ENCODE measurements at places on chromosomes 5 and 9. TPM values are rescaled to one million over a fixed set of nuclear protein-coding genes. Genes with fewer than 3 reads are reported as not detected.

AIF1L gene
- 19.2 TPM for total RNA-seq

CCNI2 gene
- total RNA-seq = 0.25 TPM

KLF4 gene
- 2.6 TPM for total RNA-seq

LRRC19 gene
- not detected for total RNA-seq

SV2C gene
- not detected for total RNA-seq

SPINK6 gene
- total RNA-seq = not detected

GPRIN1 gene
- total RNA-seq = 8.8 TPM

PCDHGB3 gene
- total RNA-seq = 0.67 TPM

HSDL2 gene
- total RNA-seq = 15.4 TPM

PHYHD1 gene
- 0.15 TPM for total RNA-seq

LSM11 gene
- 4.4 TPM for total RNA-seq

NIM1K gene
- total RNA-seq = not detected

TNFSF15 gene
- 0.13 TPM for total RNA-seq

SH2D3C gene
- total RNA-seq = 70.7 TPM

IL5 gene
- not detected for total RNA-seq

WDR31 gene
- 0.80 TPM for total RNA-seq

GAPVD1 gene
- total RNA-seq = 30.6 TPM

CDH9 gene
- not detected for total RNA-seq

KDM3B gene
- total RNA-seq = 23.9 TPM

FOXD4L3 gene
- not detected for total RNA-seq

CACFD1 gene
- 5.0 TPM for total RNA-seq

GADD45G gene
- 0.33 TPM for total RNA-seq

NUDT12 gene
- total RNA-seq = 4.0 TPM

ARSI gene
- 0.49 TPM for total RNA-seq

IL33 gene
- 0.60 TPM for total RNA-seq

ACSL6 gene
- total RNA-seq = not detected

TERT gene
- total RNA-seq = not detected

TGFBI gene
- total RNA-seq = 36.1 TPM

HCN1 gene
- total RNA-seq = not detected

PGM5 gene
- total RNA-seq = 5.5 TPM

MROH2B gene
- not detected for total RNA-seq

PLAC8L1 gene
- not detected for total RNA-seq

LCN9 gene
- total RNA-seq = not detected

SPEF2 gene
- 0.34 TPM for total RNA-seq

Measured in mammary microvascular endothelial cell (primary cell).